ENCODE measurements at places on chromosomes 1 and 21.

DNA sequence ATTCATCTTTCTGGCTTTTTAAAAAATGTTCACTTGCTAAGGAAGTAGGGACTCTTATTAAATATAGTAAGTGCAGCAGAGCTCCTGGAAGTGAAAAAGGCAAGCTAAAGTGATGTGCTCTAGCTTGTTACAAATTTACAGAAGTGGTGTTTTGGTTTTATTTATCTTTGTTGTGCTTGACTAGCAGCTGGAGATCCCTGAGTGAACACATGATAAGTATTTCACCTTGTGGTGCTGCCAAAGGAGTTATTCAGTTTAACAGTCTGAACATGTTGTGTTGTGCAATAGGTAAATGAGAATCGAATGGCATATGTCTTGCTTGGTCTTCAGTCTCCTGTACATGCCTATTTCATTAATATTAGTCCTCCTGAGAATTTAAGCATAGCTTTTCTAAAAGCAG is 315.7 kb downstream of the TPR start:
- peak; percentile 19 for DNase-seq

DNA sequence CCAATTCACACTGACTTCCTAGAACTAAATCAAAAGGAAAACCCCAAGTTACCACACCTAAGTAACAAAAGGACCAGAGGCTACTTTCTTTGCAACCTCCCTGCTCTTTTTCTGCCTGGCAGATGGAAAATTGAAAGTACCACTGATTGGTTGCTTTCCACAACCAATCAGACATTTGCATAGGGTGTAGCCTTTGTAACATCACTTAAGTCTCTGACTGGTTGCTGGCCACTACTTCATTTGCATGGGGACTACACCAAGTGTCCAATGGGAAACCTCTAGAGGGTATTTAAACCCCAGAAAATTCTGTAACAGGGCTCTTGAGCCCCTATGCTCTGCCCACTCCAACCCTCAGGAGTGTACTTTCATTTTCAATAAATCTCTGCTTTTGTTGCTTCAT is 365.0 kb downstream of the LTN1 start:
- DNase-seq, result no peak

DNA sequence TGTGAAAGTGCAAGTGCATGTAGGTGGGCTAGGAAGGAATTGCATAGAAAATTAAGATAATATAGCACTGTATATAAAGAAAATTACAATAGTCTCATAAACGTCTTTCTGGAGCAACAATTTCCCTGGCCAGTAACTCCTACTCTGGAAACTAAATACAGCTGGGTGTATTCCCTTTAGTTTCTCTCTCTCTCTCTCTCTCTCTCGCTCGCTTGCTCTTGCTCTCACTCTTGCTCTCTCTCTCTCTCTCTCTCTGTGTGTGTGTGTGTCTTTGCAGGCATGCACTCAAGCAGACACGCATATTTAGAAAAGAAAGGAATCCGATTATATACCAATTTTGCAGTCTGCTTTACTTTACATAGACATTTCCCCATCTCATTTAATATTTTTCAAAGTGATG is 14.7 kb downstream of the S100A10 start:
- DNase-seq, result no peak

DNA sequence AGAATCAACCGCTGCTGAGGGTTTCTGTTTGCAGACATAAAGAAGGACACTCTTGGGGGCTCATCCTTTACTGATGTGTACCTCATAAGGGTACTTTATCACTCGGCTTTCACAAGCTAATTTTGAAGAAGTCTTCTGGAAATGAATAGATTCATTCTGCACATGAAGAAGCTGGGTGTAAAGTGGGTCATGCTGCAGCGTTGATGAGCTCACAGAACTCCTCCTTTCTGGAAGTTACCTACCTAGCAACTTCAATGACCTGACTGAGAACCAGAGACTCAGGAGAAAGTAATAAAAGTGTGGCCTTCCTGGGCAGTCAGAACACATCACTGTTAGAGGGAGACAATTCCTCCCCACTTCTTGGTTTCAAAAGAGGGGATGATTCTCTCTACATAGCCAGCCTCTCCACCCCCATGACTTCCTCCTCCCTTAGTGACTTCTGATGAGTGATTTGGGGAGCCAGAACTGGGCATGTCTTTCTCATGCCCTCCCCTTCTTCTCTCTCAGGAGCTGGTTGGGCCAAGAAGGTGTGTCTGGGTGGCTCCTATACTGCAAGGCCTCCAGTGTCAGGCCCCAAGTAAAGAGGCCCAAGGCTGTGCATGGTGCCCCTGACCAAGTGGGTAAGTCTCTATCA is 27.0 kb downstream of the PCNX2 start:
- no peak for DNase-seq

DNA sequence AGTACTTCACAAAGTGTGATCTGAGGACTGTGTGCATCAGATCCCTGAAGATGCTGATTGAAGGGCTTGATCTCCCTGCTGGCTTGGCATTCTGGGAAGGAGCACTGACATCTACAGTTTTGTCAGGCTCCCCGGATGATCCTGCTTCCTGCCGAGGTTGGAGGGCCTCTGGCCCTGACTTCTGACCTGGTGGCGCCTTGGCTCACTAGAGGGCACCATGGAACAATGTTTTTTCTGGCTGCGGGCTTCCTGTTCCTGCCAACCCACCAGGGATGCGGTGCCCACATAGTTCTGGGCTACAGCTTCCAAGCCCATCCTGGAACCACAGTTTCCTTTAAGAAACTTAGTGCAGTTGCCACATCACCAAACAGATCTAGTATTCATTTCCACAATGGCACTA is 38.8 kb upstream of the RASAL2 start:
- peak; percentile 29 for DNase-seq

GRCh38 chr1:157086299-157086698 is 13.3 kb downstream of the ETV3L start:
- no peak for DNase-seq

- no peak for DNase-seq
These were observed 271.1 kb downstream of the PTPRC start for GRCh38 chr1:198909973-198910372.

GRCh38 chr1:15254559-15254958 is 7.5 kb downstream of the FHAD1 start:
- no peak for DNase-seq

DNA sequence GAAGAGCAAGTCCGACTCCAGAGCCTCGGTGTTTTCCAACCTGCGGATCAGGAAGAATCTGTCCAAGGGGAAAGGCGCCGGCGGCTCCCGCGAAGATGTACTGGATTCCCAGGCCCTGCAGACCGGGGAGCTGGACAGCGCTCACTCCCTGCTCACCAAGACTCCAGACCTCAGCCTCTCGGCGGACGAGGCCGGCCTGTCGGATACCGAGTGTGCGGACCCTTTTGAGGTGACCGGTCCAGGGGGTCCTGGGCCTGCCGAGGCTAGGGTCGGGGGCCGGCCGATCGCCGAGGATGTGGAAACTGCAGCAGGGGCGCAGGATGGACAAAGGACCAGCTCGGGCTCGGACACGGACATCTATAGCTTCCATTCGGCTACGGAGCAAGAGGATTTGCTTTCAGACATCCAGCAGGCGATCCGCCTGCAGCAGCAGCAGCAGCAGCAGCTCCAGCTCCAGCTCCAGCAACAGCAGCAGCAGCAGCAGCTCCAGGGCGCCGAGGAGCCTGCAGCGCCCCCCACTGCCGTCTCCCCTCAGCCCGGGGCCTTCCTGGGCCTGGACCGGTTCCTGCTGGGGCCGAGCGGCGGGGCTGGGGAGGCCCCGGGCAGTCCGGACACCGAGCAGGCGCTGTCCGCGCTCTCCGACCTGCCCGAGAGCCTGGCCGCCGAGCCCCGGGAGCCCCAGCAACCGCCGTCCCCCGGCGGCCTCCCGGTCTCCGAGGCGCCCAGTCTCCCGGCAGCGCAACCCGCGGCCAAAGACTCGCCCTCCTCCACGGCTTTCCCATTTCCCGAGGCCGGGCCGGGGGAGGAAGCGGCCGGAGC is 827 bp downstream of the FMN2 start:
- peak; percentile 76 for DNase-seq

GRCh38 chr1:15181564-15181963 is 28.0 kb downstream of the TMEM51 start:
- DNase-seq, result no peak

DNA sequence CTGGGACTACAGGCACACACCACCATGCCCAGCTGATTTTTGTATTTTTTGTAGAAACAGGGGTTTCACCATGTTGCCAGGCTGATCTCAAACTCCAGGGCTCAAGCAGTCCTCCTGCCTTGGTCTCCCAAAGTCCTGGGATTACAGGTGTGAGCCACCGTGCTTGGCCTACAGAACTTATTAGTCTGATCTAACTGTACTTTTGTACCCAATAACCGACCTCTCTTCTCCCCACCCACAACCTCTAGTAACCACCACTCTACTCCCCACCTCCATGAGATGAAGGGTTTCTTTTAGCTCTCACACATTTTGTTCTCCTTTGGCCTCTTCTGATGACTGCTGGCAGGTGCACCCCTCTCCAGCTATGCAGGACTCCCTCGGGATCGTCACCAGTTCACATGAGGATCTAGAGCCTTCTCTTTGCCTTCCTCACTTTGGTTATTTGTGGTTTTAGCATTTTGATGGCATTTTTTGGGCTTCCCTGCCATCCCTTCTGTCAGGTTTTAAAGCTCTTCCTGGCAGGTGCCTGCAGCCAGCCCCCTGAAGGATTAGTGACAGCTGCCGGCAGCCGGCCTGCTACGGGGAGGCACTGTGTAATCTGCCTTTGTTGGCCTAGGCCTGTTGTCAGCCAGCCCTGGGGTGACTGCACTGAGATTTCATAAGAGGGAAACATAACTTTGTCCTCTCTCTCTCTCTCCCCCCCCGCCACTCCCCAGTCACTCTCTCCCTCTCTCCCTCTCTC is 99.8 kb upstream of the ATP1A1 start:
- no peak for DNase-seq

DNA sequence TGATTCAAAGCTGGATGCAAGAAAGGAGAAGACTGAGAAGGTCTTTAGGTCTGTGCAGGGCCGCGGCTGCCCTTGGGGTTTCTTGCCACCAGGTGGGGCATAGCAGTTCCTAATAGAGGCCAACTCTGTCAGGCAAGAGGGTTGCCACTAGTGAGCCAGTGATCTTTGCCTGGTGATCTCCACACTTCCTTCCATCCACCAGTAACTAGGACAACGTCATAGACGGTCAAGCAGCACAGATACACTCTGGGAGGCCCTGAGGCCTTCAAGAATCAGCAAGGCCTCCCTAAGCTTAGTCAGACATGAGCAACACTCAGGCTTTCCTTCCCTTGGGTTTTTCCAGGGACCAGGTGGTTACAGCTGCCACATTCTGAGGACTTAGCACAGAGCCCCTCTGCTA is 32.9 kb upstream of the ATP2B4 start:
- no peak for DNase-seq

DNA sequence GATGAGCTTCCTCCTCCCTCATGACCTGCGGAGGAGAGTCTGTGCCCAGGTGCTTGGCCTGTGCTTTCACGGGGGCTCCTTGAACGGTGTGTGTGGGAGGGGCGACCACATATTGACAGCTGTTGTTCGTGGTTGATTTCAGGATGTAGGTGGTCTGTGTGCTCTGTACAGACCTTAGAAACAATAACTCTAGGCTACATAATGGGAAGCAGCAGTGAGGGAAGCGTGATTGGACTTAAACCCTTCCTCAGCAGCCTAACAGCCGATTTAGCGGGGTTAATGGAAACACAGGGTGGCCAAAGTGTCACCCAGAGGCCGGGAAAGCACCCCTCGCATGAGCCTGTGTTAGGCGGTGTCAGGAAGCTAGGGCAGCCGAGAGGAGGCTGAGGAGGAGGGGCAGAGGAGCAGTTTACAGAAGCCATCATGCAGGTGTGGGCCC is 56.0 kb downstream of the TBCE start:
- no peak for DNase-seq

DNA sequence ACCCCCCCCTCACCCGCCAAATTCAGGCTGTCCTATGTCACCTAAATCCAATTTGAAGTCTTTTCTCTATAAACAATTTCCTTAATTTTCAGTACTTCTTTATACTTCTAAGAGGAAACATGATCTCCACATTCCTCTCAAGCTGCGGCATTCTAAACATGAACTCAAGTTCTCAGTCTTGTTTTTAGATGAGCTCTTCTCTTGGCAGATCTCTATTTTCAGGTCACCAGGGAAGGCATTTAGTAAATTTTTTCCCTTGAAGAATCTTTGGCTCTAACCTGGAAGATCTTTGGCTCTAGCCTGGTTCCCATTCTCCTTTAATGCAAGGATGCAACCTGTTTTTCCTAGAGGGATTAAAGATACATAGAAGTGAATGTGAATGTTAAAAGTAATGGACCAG is 193.4 kb downstream of the ATG4C start:
- no peak for DNase-seq

- DNase-seq, result peak; percentile 46
These were observed 226.5 kb downstream of the HMCN1 start for GRCh38 chr1:185960422-185961321.

DNA sequence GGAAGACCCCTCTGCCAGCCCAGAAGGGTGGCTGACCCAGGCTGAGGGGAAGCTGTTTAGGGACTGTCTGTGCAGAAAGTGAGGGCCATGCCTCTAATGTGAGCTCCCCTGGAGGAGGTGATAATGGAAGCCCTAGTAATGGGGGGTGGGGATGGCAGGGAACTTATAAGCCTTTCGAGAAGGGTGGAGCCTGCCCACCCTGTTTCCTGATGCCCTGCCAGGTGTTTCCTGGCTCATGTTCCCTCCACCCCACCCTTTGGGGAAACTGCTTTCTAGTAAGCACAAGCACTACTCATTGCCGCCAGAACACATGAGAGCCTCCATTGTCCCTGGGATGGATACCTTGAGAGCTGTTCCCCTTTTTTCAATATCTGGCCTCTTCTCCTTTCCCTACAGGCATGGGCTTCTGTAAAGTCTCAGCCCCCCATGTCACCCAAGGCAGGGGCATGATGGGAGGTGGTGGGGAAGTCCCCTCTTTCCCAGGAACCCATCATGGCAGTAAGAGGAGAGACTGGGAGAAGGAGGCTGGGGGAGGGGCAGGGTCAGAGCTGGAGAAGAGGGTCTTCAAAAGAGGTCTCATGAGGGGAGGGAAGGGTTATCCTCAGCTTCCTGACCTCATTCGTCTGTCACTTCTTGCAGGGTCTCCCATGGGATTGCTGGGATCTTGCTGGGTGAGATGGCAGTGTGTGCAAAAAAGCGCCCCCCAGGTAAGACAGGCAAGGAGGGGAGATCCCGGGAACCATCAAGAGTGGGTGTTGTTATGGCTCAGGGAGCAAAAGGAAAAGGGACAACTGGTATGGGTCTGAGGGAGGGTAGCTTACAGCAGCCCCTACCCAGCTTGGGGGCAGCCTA is 2.4 kb downstream of the ATP8B2 start:
- no peak for DNase-seq

- DNase-seq, result no peak
These were observed 648.8 kb downstream of the NPHP4 start for GRCh38 chr1:5343256-5344020.
